ENCODE measurements at places on chromosomes 11 and 22.

DNA sequence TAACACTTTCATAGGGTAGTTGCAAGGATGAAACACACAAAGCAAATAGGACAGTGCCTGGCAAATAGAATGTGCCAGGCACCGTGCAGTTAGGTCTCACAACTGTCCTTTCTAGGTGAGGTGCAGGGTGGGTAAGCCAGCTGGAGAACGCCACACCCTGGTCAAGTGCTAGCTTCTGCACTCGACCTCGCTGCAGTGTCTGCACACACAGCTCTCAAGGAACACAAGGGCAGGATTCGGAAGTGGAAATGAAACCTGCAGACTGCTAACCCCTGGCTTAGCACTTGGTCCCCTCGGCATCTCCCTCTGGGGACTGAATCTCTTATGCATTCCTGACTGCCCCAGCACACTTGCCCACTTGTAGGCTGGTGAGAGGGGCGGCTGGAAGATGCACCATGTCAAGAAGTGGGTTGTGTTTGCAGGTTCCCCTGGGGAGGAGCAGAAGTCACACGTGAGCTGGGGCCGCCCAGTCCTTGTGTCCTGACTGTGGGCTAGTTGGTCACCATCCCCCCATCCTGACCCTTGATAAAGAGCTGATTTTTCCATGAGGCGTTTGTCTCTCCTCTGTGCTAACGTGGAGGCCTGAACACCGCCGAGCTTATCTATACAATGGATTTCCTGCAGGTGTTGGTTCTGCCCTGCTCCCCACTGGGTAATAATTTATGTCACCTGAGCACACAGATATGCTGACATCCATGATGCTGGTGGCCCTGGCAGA lies 89.0 kb downstream of the MICAL2 start:
- DNase-seq, result no peak

DNA sequence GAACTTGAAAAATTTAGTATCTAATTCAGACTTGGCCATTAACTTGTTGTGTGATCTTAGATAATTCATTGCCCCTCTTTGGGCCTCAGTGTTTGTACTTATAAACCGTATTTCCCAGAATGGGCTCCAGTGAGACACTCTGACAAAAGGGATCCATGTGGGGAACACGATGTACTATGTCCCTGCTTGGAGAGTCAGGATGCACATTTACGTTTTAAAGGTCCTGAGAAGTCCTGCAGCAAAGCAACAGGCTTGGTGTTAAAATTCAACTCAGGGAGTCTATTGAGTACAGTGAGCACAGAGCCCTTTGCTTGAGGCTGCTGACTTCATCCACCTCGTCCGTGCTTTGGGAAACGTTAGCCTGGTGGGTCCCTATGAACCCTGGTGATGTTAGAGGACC lies 9.0 kb downstream of the WNT11 start:
- no peak for DNase-seq

GRCh38 chr22:47573141-47573540 lies 810.7 kb downstream of the TBC1D22A start:
- no peak for DNase-seq

GRCh38 chr11:65278356-65278755 lies 16.6 kb downstream of the POLA2 start:
- DNase-seq, result no peak

GRCh38 chr11:112542479-112542878 lies 281.8 kb upstream of the PLET1 start:
- DNase-seq, result no peak

- no peak for DNase-seq
Observed at GRCh38 chr11:6747097-6747668, 24.6 kb downstream of the OR2AG2 start.
